ENCODE measurements at places on chromosomes 3 and 15.

GRCh38 chr15:37789397-37789786 lies 145.0 kb upstream of the TMCO5A start:
- no peak for DNase-seq

DNA sequence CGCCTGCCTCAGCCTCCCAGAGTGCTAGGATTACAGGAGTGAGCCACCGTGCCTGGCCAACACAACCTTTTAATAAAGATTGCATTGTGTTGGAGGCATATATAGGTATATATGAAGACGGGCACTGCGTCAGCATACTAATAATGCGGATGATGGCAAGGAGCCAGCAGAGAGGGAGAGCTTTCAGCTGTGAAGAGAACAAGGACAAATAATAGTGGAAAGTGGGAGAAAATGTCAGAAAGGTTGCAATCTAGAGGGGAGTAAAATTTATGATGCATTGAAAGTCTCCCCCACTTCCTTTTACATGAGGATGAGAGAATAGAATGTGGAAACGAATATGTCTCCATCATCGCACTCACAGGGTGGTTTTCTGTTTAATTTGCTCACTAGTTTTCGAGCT lies 170.5 kb upstream of the TBL1XR1 start:
- DNase-seq, result no peak

GRCh38 chr3:73499787-73500186 lies 125.0 kb downstream of the PDZRN3 start:
- no peak for DNase-seq

GRCh38 chr3:108441071-108441507 lies 69.3 kb downstream of the MYH15 start:
- DNase-seq, result no peak

DNA sequence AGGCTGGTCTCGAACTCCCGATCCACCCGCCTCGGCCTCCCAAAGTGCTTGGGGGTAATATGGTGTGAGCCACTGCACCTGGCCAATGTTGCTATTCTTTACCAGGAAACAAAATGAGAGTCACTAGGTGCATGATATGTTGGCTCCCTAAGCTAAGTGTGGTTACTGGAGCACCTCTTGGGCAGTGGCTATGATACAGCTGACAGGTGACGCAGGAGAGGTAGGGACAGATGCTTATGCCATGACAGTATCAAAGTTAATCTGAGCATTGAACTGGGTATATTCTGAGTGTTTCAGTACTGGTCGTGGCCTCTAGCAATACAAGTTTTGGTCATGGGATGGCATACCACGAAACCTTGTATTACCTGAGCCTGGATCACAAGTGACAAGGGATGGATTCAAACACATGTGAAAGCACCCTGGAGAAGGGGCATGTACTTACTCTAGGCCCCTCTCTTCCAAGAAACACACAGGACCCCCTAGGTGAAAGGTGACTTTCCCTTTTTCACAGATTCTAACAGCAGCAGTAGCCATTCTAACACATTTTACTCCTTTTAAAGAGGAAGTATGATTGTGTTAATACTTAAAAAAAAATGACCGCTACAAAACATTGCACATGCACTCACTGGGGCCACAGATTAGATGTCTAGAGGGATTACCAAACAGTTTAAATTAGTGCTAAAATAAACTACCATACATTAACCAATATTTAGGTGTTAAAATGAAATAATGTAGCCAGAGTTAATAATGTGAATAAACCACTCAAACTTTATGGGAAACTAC lies 467.3 kb downstream of the SHQ1 start:
- DNase-seq, result no peak

DNA sequence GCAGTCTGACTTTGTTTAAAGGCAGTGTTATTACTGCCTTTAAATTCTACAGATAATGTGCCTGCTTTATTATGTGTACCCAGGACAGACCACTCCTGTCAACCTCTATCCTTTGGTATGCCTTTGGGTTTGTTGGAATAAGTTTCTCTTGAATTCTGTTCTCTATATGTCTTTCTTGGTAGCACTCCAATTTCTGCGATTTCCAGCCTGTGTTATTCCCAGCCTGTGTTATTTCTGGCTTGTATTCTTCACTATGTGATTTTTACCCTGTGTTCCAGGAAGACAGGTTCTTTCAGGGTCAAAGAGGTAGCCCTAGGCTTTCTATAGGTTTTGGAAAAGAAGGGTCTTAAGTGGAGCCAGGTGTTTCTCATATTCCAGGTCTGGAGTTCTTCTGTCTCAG lies 407.4 kb upstream of the AZI2 start:
- no peak for DNase-seq

- DNase-seq, result no peak
Observed at GRCh38 chr3:5673521-5673920, 486.0 kb downstream of the EDEM1 start.

DNA sequence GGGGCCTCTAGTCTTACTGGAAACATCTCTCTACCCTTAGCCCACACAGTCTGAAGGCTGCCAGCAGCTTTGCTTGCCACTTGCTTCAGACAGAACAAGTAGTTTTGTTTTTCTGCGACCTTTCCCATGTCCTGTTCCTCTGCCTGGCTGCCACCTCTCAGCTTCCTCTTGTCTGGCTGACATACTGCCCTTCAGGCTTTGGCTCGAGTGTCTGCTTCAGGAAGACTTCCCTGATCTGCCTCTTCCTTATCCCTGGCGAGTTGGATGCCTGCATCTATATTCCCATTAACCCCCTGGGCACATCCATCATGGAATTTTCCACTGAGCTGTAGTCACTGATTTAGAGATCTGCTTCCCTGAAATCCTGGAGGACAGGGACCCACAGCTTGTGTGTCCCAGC lies 25.1 kb upstream of the CPNE9 start:
- DNase-seq, result no peak

DNA sequence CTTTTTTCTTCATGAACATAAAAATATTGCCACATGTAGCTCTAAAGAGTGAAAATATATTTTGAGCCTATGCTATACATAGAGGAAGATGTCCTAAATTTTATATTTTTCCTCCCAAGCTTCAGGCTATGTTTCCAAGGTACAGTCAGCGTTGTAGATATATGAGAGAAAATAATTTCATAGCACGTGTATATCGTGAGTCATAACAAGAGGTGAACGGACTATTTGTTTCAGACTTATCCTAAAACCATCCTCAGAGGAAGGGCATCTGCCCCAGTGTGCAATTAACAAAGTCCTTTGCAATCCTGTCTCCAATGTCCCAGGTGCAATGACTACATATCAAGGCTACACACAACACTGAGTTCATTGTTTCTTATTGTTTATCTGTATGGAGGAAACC lies 177.3 kb upstream of the ARRDC4 start:
- DNase-seq, result no peak

DNA sequence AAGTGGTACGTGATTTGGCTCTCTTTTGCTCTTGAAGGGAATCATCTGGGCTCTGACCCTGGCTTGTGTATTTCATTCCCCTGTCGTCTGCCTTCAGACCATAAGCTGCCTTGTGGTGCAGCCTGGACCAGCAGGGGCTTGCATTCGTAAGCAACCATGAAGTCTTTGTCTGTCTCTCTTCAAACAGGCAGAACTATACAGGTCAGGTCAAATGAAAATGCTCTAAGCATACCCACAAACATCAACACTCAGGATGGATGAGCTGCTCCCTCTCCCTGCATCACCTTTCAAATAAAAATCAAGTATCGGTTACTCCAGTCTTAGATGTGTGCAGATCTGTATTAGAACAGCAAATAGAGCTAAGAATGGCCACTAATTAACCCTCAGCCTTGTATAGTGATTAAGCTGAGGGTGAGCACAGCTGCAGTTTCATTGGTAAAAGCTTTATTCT lies 268.6 kb upstream of the UBE2E1 start:
- no peak for DNase-seq

- DNase-seq, result no peak
Observed at GRCh38 chr3:40853474-40853873, 328.7 kb downstream of the ZNF621 start.

DNA sequence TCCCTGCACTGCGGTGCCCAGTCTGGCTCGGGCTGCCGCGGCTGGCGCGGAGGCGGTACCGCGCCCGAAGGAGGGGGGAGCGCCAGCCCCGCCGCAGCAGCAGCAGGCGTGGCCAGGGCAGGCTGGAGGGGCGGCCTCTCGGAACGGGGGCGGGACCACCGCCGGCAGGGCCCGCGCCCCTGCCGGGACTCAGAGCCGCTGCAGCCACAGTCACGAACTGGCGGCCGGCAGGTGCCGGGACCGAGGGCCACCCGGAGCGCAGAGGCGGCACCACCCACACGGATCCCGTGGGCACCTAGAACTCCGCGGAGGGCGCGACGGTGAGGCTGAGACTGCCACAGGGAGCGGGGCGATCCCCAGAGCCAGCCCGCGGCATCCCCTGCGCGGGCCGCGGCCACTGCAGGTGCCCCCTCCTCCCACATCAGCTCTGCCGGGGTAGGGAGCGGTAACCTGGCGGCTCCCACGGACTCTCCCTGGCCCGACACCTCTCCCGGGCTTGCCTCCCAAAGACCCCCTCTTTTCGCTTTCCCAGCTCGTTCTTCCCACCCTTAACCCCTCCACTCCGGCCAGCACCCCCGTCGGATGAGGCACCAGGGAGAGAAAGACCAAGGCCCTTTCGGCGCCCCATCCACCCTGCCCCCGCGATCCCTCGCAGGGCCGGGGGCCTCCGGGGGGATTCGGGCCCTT lies at the start of gene VWA5B2:
Gene VWA5B2 (plus strand): TSS at position 192 of the 687 bp plus-strand sequence. CDS start 944 bp downstream, outside the sequence.
- DNase-seq, result no peak

- DNase-seq, result no peak
Observed at GRCh38 chr15:48289628-48290027, 41.6 kb upstream of the DUT start.

DNA sequence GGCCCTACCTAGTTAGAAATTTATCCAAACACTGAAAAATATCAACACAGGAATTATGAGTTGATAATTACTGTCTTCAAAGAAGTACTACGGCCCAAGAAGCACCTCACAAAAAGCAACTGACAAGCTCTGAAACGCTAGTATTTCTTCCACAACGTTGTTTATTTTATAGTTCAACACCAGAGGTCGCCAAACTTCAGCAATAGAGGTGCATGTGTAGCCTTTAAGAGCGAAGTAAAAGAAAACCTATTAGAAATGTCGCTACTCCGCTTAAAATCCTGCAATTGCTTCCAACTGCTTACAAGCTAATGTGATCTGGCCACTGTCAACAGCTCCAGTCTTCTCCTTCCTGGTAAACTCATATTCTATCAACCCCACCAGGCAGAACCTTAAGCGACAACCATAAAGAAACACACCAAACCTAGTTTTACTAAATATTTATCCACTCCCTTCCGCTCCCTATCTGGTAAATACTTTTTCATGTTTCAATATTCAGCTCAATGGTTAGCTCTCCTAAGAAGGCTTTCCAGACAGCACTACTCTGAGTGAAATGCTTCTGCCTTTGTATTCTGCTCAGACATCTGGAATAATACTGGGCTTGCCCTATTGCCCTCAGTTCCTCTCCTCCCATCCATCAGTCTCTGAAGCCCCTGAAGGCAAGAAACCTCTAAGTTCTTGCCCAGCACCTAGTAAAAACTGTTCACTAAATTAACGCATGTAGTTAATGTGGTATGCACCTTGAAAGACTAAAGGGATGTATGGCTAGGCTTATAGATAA lies 110.2 kb downstream of the NR1I2 start:
- DNase-seq, result no peak

GRCh38 chr3:99945328-99945995 lies 127.8 kb downstream of the CMSS1 start:
- no peak for DNase-seq

DNA sequence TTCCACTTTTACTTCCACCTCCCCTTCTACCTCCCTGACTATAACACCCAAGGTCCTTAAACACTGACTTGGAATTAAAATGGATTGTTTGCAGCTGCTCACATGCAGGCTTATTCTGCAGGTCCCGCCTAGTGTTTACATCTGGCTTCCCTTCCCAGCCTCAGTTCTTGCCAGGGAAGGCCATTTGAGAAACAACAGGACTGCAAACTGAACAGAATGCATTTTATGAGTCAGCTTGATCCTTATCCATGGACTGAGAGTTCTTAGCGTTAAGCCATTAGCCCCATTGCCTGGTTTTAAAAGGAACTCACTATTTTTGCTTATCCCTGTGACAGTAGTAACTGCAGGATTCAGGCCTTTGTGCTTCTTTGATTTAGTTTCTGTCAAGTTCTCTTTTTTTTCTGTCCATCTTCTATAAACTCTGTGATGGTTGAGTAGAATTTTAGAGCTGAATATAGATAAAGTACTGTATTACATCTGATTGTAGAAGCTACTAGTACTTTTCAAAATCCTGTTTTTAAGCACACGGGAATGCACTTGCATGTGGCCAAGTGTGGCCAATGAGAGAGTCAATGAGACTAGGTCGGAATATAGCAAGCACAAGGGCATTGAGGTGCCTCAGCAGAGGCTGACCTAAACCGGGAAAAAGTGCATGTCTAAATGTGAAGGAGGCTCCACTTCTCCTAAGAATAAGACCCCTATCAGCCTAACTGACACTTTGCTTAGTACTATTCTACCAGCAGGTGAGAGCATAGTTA lies 106.4 kb downstream of the TUSC7 start:
- no peak for DNase-seq

DNA sequence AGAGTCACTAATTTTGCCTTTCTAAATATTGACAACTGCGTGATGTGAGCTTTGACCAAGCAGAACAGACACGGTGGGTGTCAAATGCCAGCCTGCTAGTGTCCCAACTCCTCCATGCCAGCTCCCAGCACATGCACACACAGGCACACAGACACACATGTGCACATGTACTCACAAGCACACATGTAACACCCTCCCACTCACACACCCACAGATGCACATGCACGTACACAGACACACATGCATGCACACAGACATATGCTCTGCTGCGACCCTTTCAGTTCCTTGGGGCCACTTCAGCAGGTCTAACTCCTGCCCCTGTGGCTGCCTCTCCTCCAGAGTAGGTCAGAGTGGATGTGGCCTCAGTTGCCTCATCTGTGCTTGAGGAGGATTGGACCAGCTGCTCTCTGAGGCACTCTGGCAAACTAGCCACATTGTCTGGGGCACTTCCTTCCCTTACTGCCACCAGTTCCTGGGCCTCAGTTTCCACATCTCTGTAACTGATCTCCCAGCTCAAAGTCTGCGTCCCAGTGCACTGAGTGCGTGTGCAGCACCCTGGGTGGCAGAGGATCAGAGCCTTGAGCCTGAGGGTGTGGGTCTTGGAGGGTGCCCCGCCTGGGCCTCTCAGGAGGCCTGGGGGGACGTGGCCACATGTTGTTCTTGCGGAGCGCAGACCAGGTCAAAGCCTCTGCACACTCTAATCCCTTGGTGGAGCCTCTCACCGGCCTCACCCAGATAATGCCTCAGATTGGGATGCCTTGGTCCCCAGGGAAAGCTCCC lies 55.0 kb upstream of the PRR23E start:
- no peak for DNase-seq

GRCh38 chr3:145326666-145327065 lies 834.3 kb downstream of the PLOD2 start:
- DNase-seq, result no peak

All from Panc1 (cell line).